ENCODE measurements at places on chromosomes 5 and 9.

GRCh38 chr9:22143799-22144625, 134.9 kb upstream of the CDKN2B start:
- DNase-seq: no peak

DNA sequence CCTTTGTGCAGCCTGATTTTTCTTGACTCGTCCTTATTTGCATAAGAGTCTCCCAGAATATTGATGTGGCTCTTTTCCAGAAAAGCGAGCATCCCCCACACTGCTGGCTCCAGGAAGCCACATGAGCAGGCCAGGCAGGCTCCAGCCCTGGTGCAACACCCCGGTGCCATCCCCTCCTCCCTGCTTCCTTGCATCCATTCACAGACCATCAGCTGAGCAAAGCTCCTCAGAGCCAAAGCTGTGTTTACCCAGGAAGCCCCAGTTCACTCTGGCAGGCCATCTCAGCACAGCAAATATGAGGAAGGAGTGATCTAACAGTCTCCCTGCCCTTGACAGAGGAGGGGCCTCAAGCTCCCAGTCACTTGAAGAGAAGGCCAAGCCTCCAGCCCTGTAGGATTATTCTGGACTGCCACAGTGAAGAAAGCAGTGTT, 34.4 kb downstream of the INSYN2B start:
- DNase-seq: peak; percentile 82

GRCh38 chr5:116456036-116456435, 118.6 kb downstream of the SEMA6A start:
- DNase-seq: no peak

- DNase-seq: no peak
These were observed 79.2 kb downstream of the C9orf152 start for GRCh38 chr9:110128664-110129329.

DNA sequence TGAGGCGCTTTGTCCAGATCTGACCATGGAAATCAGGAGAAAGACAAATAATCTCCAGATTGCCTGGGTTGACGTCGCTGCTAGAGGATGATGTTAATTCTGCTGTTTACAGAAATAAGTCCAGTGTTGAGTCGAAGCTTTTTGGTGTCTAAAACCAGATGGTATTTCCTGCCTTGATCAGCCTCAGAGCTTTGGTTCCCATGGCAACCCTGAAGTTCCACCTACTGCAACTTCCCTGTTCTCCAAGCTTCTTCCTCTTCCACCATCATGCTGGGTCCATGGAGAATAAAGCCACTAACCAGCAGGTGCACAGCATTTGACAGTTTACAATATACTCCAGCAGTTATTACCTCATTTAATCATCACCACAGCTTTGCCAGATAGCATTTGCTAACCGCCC, 18.0 kb upstream of the GABBR2 start:
- DNase-seq: no peak

- DNase-seq: no peak
These were observed 3.4 kb upstream of the APBA1 start for GRCh38 chr9:69675563-69675962.

DNA sequence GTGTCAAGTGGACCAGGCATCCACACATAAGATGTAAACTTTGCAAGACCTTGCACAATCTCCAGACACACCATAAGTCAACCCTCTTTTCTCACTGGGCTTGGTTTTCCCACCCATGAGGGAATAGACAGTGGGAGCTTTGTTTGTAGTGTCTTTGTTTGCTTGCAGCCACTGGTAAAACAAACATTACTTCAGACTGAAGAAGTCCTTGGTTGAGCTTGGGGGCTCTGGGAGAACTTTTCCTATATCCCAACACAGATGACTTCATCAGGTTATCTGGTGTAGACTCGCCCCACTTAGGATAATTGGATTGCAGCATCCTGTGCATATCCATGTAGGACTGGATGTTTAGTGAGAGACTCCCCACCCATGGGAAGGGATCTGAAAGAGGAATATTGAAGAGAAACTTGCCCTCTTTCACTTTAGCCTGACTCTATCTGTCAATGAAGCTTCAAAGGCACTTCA, 11.5 kb upstream of the ADGRV1 start:
- no peak for DNase-seq

DNA sequence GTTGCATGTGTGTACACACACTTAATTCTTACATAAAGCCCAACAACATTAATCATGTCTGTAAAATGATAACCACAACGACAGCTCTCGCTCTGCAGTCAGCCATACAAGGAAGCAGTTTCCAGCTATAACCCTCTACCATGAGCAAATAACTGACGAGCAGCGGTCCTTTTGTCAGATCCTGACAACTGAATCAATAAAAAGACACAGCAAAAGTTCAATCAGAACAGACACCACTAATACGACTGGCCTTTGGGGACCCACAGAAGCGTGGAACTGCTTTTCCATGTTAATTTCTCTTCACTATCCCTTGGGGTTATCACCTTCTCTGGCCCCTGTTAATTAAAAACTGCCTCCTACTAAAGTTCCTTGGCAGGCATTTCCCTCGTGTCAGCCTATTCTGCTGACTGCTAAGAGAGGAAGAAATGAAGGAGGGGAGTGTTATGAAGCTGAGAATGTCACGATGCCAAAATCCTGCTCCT, 722.8 kb upstream of the GRAMD2B start:
- no peak for DNase-seq

DNA sequence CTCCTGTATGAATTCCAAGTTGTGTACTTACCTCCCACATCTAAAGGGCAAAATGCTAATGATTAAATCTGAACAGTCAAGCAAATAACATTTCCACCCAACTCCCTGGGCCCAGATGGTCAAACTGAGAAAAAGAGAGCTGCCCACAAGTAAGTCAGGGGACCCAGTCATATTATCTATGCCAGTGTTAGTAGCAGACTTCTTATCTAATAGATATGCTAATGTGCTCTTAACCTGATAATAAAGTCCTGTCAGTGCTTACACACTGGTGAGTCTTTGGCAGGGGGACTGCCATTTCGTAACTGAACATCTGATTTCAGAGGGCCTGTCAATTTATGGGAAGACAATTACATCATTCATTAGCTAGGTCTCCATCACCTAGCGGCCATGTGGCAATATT, 292.3 kb upstream of the WWC1 start:
- no peak for DNase-seq

DNA sequence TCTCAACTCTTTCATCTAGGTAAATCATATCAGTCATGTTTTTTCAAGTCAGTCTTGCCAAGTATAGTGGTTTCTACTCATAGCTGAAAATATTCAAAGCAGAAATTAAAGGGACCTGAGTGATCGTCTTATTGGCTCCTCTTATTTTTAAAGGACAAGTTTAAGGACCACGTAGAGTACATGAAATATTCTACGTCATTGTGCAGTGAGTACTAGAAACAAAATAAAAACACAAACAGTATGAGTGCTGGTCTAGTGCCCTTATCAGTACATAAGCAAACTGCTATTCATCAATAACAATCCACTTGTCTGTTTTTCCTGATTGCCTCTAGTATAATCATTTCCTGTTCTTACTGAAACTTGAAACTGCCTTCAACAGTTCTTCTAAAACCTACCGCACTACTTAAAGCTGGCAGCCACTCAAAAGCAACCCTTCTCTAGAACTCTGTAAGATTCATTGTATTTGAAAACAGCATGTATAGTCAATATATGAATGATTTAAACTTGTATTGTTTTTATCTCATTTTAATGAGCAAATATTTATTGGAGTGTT, 853.7 kb downstream of the TAF11L14 start:
- no peak for DNase-seq

DNA sequence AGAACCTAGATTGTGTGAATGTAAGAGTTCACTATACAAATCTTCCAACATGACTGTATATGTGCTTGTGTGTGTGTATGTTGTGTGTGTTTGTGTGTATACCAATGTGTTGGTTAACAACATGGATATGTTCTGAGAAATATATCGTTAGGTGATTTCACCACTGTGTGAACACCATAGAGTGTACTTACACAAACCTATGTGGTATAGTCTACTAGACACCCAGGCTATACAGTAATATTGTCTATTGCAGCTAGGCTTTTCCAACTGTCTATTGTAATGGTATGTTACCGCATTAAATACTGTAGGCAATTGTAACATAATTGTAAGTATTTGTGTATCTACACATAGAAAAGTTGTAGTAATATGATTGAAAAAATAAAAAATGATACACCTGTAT, 959.2 kb upstream of the SEMA6A start:
- no peak for DNase-seq

- no peak for DNase-seq
These were observed 255.8 kb downstream of the SLCO4C1 start for GRCh38 chr5:102040326-102040725.

DNA sequence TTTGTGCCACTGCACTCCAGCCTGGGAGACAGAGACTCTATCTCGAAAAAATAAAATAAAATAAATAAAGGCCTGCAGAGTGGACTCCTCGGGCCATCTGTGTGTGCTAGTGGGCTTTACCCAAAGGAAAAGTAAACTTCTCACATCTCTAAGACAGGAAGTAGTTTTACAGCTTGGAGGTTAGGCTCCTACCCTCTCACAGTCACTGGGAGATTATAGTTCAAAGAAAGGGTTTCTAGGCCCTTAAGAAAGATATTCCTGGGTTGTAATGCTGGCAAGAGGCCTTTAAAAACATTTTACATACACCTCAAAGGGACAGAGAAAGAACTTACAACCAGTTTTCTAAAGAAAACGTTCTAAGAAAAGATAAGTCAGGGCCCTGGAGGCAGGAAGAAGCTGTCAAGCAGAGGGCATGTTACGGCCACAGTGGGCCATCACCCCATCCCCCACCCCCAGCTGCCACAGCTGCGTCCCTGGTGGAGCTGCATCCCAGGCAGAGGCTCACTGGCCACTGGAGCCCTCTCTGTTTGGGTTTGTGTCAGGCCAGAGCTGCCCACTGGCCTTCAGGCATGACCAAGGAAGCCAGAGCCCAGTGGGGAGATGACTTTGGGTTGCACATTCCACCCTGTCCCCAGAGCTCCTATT, 78.1 kb upstream of the CDK20 start:
- DNase-seq: no peak

DNA sequence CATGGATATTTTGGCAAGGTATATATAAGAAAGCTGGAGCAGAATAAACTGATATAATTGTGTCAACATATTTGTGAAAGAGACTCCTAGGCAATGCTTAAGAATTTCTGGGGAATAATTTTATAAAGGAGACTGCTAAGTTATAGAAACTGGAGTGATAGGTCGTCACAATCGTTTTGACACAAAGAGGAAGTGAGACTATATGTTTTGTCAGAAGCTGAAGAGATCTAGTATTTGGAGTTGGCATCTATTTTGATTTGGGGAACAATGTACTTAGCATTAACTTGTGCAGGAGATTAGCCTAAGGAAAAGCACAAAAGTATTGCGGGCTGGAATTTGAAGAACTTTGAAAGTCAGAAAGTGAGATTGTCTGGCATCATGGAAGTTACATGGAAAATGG, 582.5 kb downstream of the TAF11L14 start:
- no peak for DNase-seq

DNA sequence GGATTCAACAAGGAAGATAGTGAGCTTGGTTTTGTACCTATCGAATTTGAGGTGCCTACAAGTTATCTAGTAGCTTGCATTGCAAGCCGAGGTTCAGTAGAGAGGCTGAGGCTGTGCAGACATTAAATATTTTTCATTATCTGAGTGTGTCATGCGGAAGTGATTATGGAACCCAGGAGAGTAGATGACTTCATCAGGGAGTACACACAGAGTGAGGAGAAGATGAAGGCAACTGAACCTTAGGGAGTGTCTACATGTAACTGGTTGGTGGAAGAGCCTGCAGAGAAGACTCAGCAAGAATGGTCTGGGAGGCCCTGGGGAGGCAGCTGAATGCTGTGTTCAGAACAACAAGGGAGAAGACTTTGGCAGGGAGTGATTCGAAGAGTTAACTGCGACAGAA, 393.9 kb downstream of the ARHGEF28 start:
- no peak for DNase-seq

DNA sequence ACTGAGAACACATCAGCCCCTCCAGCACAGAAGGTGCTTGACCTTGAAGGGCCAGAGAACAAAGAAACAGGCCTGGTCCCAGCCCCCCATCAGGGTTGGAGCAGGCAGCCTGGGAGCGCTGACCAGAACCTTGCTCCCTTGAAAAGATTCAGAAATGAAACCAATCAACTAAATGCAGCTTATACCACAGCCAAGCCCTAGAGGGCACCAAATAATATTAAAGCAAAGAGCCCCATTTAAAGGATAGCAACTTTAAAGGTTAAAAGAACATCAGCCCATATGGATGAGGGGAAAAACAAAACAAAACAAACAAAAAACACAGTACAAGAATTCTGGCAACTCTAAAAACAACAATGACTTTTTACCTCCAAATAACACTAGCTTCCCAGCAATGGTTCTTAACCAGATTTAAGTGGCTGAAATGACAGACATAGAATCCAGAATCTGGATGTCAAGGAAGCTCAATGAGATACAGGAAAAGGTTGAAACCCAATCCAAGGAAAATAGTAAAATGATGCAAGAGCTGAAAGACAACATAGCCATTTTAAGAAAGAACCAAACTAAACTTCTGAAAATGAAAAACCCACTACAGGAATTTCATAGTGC, 471.9 kb downstream of the MTRR start:
- no peak for DNase-seq

DNA sequence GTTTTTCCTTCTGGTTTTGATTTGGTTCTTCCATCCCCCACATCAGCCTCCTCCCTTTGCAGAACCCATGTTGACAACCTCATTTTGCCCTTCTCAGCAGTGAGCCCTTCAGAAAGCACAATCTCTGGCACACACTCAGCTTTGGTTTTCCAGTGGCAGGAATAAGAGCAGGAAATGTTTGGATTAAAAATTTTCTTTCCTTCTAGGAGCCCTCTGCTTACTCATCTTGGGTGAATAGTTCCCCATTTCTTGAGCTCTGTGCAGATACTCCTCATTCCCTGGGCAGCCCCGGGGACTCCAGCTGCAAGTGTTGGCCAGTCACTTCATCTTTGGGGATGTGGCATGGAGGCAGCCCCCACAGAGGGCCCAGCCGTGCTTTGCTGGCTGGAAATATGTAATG, 170.5 kb downstream of the NR3C1 start:
- DNase-seq: no peak

- no peak for DNase-seq
These were observed 96.5 kb upstream of the ERCC6L2 start for GRCh38 chr9:95778957-95779356.

DNA sequence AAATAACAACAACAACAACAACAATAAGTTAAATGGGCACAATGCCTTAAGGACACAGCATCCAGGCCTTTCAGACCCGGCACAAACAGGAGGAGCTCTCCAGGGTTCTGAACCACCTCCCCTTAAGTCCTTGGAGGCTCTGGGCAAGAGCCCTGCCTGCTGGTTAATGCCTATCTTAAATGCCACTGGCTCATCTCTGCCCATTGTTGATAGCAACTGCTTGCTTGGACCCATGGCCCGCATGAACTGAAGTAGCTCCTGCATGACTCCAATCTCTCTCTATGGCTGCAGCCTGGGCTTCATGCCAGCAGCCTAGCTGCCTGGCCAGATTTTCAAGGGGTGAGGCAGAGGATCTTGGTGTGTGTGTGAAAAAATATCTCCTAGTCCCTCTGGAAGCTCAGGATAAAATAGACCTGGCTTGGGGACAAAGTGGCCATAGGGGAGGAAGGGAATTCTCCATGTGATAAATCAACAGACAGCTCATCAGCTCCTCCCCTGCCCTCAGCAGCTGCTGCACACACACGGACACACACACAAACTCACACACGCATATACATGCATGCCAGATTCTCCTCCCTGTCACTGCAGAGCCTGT, 27.4 kb downstream of the FAM219A start:
- peak; percentile 19 for DNase-seq

Measured in breast epithelium (tissue), 4 donors.